Activated naive CD8-positive, alpha-beta T cell treated with anti-CD3 and anti-CD28 coated beads, Interleukin-2, amount 50 U/mL, for 16 hours (primary cell): ENCODE measurements at places on chromosomes 5 and 9.

GRCh38 chr5:37316027-37316426 is 54.9 kb downstream of the NUP155 start:
- DNase-seq = no peak

GRCh38 chr5:147635882-147636728 is 126.2 kb upstream of the DPYSL3 start:
- no peak for DNase-seq

- DNase-seq = no peak
These were observed 420.8 kb upstream of the GRAMD2B start for GRCh38 chr5:126002222-126002897.

- no peak for DNase-seq
These were observed 181.5 kb downstream of the OLFM1 start for GRCh38 chr9:135268981-135269380.

DNA sequence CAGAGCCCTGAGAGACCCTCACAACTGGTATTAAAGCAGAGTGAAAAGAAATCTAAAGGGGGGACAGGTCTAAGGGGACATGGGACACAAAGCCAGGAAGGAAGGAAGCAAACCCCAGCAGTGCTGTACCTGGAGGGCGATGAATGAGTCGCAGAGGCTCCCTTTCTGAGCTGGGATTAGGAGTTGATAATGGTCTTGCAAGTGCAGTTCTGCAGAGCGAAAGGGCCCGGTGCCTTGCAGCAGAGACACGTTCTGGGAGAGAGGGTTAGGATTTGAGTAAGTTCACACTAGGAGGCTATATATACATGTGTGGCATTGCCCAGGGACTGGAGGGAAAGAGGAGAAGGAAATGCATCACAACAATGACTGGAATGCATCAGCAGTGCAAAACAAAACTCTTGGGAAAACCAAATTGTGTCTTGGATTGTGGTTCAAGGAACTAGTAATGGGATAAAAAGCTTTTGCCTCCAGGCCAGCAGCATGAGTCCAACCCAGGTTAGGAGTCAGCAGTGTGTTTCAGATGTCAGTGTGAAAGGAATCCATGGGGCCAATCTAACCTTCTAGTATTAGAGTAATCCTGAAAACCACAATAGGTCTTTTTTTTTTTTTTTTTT is 38.8 kb upstream of the LIFR start:
- no peak for DNase-seq

GRCh38 chr9:102405218-102405867 is 589.8 kb upstream of the CYLC2 start:
- DNase-seq = no peak

- DNase-seq = no peak
These were observed 5.1 kb downstream of the DBN1 start for GRCh38 chr5:177468329-177468684.
